ENCODE measurements at places on chromosomes 7 and 10. TPM values are rescaled to one million over a fixed set of nuclear protein-coding genes. Genes with fewer than 3 reads are reported as not detected.

BAG3 gene
- total RNA-seq, result 65.8 TPM

CCDC136 gene
- total RNA-seq, result 29.5 TPM

C7orf33 gene
- total RNA-seq, result not detected

DNA sequence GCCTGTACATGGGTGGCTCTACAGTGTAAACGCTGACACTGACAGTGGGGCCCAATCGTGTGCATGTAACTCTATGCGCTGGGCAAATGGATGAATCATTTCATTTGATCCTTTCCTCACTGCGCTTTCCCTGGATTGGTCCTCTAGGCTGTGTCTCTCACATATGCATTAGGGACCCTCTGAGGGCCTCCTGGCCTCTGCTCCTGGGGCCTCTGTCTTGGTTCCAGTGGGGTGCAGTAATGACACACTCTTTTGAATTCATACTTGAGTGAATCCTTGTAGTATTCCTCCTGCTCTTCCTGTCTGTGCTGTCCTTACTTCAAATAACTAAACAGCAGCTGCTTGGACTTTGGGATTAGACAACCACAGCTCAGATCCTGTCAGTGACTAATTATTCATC, 176.5 kb upstream of the ADO start:
- no peak for DNase-seq

- DNase-seq, result no peak
These were observed 55.9 kb upstream of the AHR start for GRCh38 chr7:17242504-17242903.

Measured in aorta (tissue), 5 donors.